ENCODE measurements at places on chromosomes 1 and 21. TPM values are rescaled to one million over a fixed set of nuclear protein-coding genes. Genes with fewer than 3 reads are reported as not detected.

The LAD1 gene
- 13.0 TPM for polyA plus RNA-seq

The OR2T11 gene
- polyA plus RNA-seq: not detected

The HSD11B1 gene
- 0.24 TPM for polyA plus RNA-seq

The TSPAN1 gene
- 1.5 TPM for polyA plus RNA-seq

The DYNLT5 gene
- polyA plus RNA-seq: 2.0 TPM

Measured in muscle of arm (tissue), 14 donors.